ENCODE measurements at places on chromosomes 12 and 14.

- peaks cover 21% of the 10 kb centered on the region for H3K4me1 ChIP-seq
- peak within 1 kb of the TSS; percentile 29 for H3K4me3 ChIP-seq
- H3K27me3 ChIP-seq, result no peaks in the 10 kb centered on the region
- H3K36me3 ChIP-seq, result no peaks in the 10 kb centered on the region
- no peak within 1 kb of the TSS for H3K27ac ChIP-seq
These were observed at the start of gene KIF5A for GRCh38 chr12:57549909-57550640. KIF5A (plus strand) TSS chr12:57550044; CDS start chr12:57550272, 228 bp downstream.

GRCh38 chr14:104393898-104394381 lies 185.6 kb upstream of the C14orf180 start:
- peak; percentile 23 for DNase-seq
- no peaks in the 10 kb centered on the region for H3K36me3 ChIP-seq
- H3K4me1 ChIP-seq, result no peaks in the 10 kb centered on the region
- no peak overlapping the region for H3K4me3 ChIP-seq
- H3K27ac ChIP-seq, result no peak overlapping the region

DNA sequence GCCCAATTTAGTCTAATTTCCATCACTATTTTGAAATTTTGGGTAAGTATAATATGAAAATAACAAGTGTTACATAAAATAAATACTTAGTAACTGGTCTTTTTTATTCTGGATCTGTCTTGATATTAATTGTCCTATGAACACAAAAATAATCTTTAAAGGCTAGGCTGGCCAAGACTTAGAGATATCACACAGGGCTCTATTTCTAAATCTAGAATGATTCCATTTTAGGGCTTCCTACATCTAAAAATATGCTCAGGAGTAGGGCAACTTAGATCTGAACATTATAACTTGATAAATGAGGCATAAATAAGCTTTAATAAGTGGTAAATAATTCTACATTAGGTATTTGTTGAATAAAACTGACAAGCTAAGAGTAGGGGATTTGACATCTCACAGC lies 23.1 kb upstream of the SNAPC1 start:
- peaks cover 8% of the 10 kb centered on the region for H3K4me1 ChIP-seq
- H3K27ac ChIP-seq, result no peak overlapping the region
- DNase-seq, result no peak
- H3K27me3 ChIP-seq, result no peaks in the 10 kb centered on the region
- peaks cover 62% of the 10 kb centered on the region for H3K36me3 ChIP-seq

DNA sequence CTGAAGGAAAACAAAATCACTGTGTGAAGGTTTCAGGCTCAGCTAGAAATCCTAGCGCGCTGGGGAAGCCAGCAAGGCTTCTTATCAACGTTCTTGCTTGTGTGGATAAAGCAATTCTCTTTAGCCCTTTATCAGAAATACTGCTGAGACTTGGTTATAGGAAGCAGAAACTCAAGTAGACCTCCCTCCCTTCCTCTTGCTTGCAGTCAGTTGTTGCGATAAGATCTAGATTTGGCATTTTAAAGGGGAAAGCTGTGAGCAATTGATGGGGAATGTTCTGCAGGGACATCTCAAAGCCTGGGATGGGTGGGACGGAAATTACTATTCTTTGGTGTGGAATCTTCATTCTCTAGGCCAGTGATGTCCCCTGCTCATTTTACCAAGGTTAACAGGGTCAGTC lies 76.4 kb upstream of the ANO4 start:
- DNase-seq, result no peak
- H3K4me1 ChIP-seq, result peaks cover 4% of the 10 kb centered on the region
- H3K27ac ChIP-seq, result no peak overlapping the region
- H3K4me3 ChIP-seq, result no peak overlapping the region
- no peaks in the 10 kb centered on the region for H3K36me3 ChIP-seq

GRCh38 chr12:24630446-24630845 lies 318.5 kb downstream of the BCAT1 start:
- H3K27me3 ChIP-seq, result no peaks in the 10 kb centered on the region
- no peak overlapping the region for H3K4me3 ChIP-seq
- no peak for DNase-seq
- no peaks in the 10 kb centered on the region for H3K36me3 ChIP-seq
- no peaks in the 10 kb centered on the region for H3K4me1 ChIP-seq

GRCh38 chr14:106838991-106839769 lies 1312.8 kb downstream of the TMEM121 start:
- H3K27me3 ChIP-seq, result no peaks in the 10 kb centered on the region
- H3K4me1 ChIP-seq, result no peaks in the 10 kb centered on the region
- H3K36me3 ChIP-seq, result no peaks in the 10 kb centered on the region
- H3K4me3 ChIP-seq, result no peak overlapping the region

GRCh38 chr12:118107694-118108093 lies 3.9 kb upstream of the VSIG10 start:
- no peak overlapping the region for H3K4me3 ChIP-seq
- H3K27ac ChIP-seq, result peak overlapping the region; percentile 64
- peaks cover 11% of the 10 kb centered on the region for H3K4me1 ChIP-seq
- H3K36me3 ChIP-seq, result no peaks in the 10 kb centered on the region
- no peaks in the 10 kb centered on the region for H3K27me3 ChIP-seq

DNA sequence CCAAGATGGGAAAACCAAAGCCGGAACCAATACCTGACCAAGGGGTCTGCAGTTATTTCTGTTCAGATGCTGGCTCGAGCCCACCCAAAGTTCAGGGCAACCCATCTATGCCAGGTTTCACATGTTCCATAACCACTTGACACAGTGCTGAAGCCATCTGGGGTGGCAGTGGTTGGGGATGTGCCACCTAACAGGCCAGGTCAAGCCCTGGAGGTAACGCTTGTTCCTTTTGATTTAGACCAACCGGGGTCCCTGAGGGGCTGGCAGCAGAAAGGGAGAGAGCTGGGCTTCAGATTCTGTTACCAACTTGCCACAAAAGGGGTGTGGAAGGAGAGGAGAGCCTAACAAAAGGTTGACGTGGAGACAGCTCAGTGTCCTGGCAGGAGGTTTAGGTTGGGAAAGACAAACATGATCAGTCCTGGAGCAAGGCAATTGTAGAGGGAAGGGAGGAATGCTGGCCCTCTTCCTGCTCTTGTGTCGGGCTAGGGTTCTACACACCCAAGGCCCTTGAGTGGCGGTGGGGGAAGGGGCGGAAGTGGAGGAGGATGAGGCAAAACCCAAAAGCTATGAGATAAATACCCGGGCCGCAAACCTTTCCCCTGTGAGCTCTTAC lies 31.9 kb downstream of the CACNA2D4 start:
- H3K4me1 ChIP-seq, result no peaks in the 10 kb centered on the region
- no peak overlapping the region for H3K27ac ChIP-seq
- no peak for DNase-seq
- no peak overlapping the region for H3K4me3 ChIP-seq
- no peaks in the 10 kb centered on the region for H3K36me3 ChIP-seq

GRCh38 chr14:98173305-98173704 lies 1098.7 kb downstream of the BCL11B start:
- H3K4me1 ChIP-seq, result no peaks in the 10 kb centered on the region
- DNase-seq, result peak; percentile 18
- no peaks in the 10 kb centered on the region for H3K27me3 ChIP-seq

GRCh38 chr14:79742142-79742541 lies 469.2 kb downstream of the DIO2 start:
- H3K27ac ChIP-seq, result no peak overlapping the region
- no peak overlapping the region for H3K4me3 ChIP-seq
- no peaks in the 10 kb centered on the region for H3K36me3 ChIP-seq
- H3K4me1 ChIP-seq, result no peaks in the 10 kb centered on the region

DNA sequence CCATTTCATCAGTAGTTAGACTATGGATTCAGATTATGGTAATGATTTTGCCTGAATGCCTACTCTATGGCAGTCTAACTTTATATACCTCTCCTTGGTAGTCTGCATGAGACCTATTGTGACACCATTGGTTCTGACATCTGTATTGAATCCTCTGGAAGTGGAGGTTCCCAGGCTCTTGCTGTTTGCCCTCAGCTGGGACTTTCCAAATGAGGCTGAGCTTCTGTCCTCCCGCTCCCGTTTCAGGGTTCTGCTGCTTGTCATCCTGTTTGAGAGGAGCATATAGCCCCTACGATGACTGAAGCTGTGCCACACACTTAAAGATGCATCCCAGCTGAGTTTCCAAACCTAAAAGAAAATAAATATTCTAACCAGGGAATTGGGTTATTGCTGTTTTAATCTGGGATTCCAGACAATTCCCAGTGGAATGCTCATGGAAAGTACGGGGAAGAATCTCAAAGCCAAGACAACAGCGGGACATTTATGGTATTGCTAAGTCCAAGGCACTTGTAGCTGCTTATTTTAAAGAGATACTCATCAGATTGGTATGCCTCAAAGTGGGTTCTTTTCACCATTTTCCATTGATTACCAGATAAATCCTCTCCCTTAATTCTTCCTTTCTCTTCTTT lies 105.9 kb downstream of the ETV6 start:
- peaks cover 10% of the 10 kb centered on the region for H3K4me1 ChIP-seq
- no peak overlapping the region for H3K4me3 ChIP-seq
- H3K36me3 ChIP-seq, result no peaks in the 10 kb centered on the region

- peaks cover 4% of the 10 kb centered on the region for H3K4me1 ChIP-seq
- peak overlapping the region; percentile 37 for H3K4me3 ChIP-seq
- peak overlapping the region; percentile 76 for H3K27ac ChIP-seq
- H3K27me3 ChIP-seq, result no peaks in the 10 kb centered on the region
- peak; percentile 45 for DNase-seq
These were observed 436 bp downstream of the VPS33A start for GRCh38 chr12:122265886-122266229.

DNA sequence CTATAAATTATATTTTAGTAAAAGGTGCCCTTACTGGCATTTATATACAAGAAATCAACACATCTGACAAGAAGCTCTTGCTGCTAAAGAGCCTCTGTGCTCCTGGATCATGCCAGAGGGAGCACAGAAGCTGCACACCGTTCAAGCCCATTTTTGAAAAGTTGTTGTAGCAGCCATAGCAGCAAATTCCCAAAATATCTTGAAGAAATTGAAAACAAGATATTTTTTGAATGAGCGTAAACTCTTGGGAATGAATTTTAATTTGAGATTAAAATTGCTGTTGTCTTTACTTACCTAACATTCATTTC lies 540 bp upstream of the CLEC2D start:
- H3K4me3 ChIP-seq, result no peak overlapping the region
- no peak overlapping the region for H3K27ac ChIP-seq
- no peaks in the 10 kb centered on the region for H3K27me3 ChIP-seq
- H3K4me1 ChIP-seq, result peaks cover 11% of the 10 kb centered on the region

GRCh38 chr12:1560704-1561103 lies 33.7 kb downstream of the FBXL14 start:
- DNase-seq, result no peak
- H3K36me3 ChIP-seq, result no peaks in the 10 kb centered on the region
- no peaks in the 10 kb centered on the region for H3K4me1 ChIP-seq
- H3K27ac ChIP-seq, result no peak overlapping the region
- H3K4me3 ChIP-seq, result no peak overlapping the region
- H3K27me3 ChIP-seq, result no peaks in the 10 kb centered on the region

DNA sequence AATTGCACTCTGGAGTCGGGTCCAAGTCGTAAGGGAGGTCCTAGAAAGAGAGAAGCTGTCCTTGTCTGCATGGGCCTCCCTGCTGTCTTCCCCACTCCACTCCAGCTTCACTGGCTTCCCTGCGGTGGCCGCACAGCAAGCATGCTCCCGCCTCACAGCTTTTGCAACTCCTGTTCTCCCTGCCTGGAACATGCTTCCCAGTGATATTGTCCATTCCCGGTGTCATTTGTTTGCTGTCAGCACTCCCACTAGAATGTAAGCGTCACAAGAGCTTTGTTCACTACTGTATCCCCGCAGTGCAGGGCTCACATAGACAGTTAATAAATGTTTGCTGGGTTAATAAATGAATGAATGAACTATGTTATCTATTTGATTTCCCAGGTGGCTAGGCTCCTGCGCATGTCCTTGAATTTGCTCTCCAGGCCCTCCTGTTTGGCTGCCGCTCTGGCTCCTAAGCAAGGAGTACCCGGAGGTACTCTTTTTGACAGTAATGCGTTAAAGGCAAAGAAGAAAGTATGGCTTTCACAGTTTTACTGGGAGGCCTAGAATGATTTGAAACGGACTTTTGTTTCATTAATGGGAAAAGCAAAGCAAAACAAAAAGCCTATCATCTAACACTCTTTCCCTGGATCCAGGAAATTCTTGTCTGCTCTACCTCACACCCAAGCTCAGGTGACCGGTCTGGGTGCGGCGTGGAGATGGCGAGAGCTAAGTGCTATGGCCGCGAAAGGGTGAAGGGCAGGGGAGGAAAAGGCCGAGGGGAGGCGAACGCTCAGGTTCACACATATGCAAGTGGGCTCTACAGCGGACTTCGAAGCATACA lies 6.2 kb upstream of the SLC7A7 start:
- no peak for DNase-seq
- no peaks in the 10 kb centered on the region for H3K36me3 ChIP-seq
- no peaks in the 10 kb centered on the region for H3K27me3 ChIP-seq
- peaks cover 48% of the 10 kb centered on the region for H3K4me1 ChIP-seq
- no peak overlapping the region for H3K27ac ChIP-seq
- H3K4me3 ChIP-seq, result no peak overlapping the region

GRCh38 chr14:102493096-102493495 lies 16.5 kb downstream of the ANKRD9 start:
- H3K27ac ChIP-seq, result no peak overlapping the region
- no peak overlapping the region for H3K4me3 ChIP-seq
- peaks cover under 1% of the 10 kb centered on the region for H3K36me3 ChIP-seq
- H3K4me1 ChIP-seq, result no peaks in the 10 kb centered on the region
- no peaks in the 10 kb centered on the region for H3K27me3 ChIP-seq

DNA sequence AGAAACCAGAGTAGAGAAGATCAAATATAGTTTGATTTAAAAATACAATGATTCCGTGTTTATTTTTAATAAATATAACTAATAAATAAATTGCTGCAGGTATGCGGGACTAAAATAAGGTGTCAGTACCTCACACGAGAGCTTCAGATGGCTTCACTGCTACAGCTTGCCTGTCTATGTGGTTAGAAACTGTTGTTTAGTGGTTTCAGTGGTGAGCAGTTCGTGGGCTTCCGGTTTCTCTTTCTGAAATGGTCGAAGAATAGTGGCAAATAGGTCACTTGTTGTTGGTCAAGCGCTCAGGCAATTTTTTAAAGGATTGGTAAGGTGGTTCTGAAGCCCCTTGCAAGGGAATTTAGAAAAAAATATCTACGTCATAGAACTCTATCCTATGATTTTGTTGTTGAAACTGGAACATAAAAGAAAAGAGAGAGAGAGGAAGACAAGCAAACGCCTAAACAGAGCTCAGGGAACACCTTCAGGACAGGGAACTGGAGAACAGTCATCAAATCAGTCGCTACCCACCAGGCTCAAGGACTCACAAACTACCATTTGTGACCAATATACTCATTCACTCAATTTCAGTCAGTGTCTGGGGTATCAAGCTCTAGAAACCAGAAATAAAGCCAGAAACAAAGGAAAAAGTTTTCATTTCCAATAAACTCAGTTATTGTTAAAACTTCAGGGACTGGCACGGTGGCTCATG lies 31.3 kb downstream of the GABARAPL1 start:
- no peaks in the 10 kb centered on the region for H3K27me3 ChIP-seq
- no peak for DNase-seq
- H3K4me1 ChIP-seq, result no peaks in the 10 kb centered on the region
- H3K36me3 ChIP-seq, result no peaks in the 10 kb centered on the region
- no peak overlapping the region for H3K27ac ChIP-seq
- no peak overlapping the region for H3K4me3 ChIP-seq

GRCh38 chr14:70942342-70942706 lies 35.1 kb downstream of the PCNX1 start:
- no peak overlapping the region for H3K4me3 ChIP-seq
- no peaks in the 10 kb centered on the region for H3K4me1 ChIP-seq
- no peak for DNase-seq
- H3K27ac ChIP-seq, result no peak overlapping the region
